Myometrial cell (primary cell): ENCODE measurements at places on chromosomes 13 and 19. TPM values are rescaled to one million over a fixed set of nuclear protein-coding genes. Genes with fewer than 3 reads are reported as not detected.

OR10H4 gene
- total RNA-seq, result not detected in 2 replicates

SBNO2 gene
- total RNA-seq, result 34.9 and 36.0 TPM in 2 replicates

PTPRS gene
- total RNA-seq, result 144 and 174 TPM in 2 replicates

NKG7 gene
- not detected in 2 replicates for total RNA-seq

GMIP gene
- total RNA-seq, result 25.7 and 46.7 TPM in 2 replicates

RAB20 gene
- total RNA-seq, result 6.1 and 13.5 TPM in 2 replicates

COL4A2 gene
- total RNA-seq, result 257 TPM in 2 replicates

SHISA2 gene
- total RNA-seq, result not detected in 2 replicates

PDX1 gene
- total RNA-seq, result not detected in 2 replicates

CNFN gene
- total RNA-seq, result not detected in 2 replicates

SPTBN4 gene
- total RNA-seq, result 0.18 and 2.6 TPM in 2 replicates

KLK15 gene
- total RNA-seq, result not detected in 2 replicates

LENG8 gene
- 28.2 and 43.0 TPM in 2 replicates for total RNA-seq

FUT1 gene
- total RNA-seq, result under 0.01 and 0.86 TPM in 2 replicates

APC2 gene
- not detected in 2 replicates for total RNA-seq

PRRG2 gene
- total RNA-seq, result 0.71 TPM in 1 of 2 replicates, not detected in the other

LRG1 gene
- not detected in 2 replicates for total RNA-seq
